ENCODE measurements at places on chromosomes 12 and 14.

DNA sequence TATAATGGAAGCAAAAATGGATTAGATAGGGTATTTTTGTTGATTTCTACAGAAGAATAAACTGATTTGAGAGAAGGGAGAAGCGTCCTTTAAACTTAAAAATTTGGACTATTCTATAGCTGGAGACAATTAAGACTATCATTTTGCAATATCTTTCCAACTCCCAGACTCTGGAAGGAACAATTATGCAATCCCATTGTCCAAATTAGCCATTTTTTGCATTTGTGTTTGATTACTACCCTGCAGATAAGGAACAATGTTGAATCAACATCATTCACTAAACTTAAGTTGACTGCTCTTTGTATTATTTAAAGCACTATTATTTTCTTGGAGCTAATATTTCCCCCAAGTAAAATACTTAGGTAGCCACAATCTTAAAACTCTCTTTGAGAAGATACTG lies 34.8 kb upstream of the SELPLG start:
- DNase-seq: no peak

DNA sequence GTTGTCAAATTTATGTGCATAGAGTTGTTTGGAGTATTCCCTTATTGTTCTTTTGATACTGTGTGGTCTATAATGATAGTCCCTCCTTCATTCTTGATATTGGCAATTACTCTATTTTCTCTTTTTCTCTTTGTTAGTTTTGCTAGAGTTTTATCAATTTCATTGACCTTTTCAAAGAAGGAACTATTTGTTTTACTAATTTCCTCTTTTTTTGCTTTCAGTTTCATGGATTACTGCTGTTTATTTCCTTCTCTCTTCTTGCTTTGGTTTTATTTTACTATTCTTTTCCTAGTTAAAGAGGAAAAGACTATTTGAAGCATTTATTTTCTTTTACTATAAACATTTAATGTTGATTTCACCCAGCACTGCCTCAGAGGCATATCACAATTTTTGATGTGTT lies 250.9 kb upstream of the PELI2 start:
- no peak for DNase-seq

- DNase-seq: no peak
Measured at GRCh38 chr12:28296287-28296686, 106.0 kb downstream of the CCDC91 start.

DNA sequence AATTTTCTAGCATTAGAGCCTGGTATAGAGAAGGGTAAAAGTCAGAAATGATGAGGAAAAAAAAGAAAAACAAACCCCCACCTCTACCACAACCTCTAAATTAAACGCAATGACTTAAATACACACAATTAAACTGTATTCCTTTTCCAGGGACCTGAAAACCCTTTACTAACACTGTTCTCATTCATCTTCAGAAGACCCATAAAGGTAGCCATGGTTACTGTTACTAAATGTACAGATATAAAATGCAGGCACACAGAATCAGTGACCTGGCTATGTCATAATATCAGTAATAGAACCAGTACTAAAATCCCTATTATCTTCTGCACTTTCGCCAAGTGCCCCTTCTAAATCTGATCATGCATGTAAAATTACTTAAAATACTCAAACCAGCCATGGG lies 1.4 kb downstream of the ACIN1 start:
- no peak for DNase-seq

GRCh38 chr14:93100570-93100969 lies 15.2 kb downstream of the ITPK1 start:
- DNase-seq: no peak

Data from effector memory CD8-positive, alpha-beta T cell (primary cell).